ENCODE measurements at places on chromosomes 6 and 20.

- no peak for DNase-seq
Observed at GRCh38 chr6:108580646-108581045, 19.9 kb downstream of the FOXO3 start.

- DNase-seq, result no peak
Observed at GRCh38 chr6:16767765-16768476, 6.7 kb upstream of the ATXN1 start.

GRCh38 chr6:126107475-126108166 lies 121.3 kb downstream of the TRMT11 start:
- DNase-seq, result no peak

DNA sequence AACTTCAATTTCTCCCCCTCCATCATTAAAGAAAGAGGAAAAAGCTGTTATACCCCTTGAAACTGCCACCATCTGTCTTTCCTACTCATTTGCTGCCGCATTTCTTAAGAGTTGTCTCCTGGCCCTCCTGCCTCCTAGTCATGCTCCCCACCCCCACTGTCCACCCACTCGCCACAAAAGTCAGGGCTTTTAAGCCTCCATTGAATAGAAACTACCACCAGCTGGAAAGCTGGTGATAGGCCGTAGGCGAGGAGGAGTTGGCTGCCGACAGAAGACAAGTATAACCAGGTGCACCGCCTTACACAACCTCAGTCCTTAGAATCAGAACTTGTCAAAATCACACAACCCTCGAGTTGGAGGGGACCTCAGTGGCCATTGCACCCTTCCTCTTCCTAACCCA lies 67.6 kb downstream of the B3GAT2 start:
- DNase-seq, result no peak

GRCh38 chr6:92259171-92259570 lies 1160.2 kb downstream of the EPHA7 start:
- no peak for DNase-seq

- no peak for DNase-seq
Observed at GRCh38 chr20:9143926-9144325, 75.0 kb downstream of the PLCB4 start.

GRCh38 chr6:16277101-16277981 lies 39.0 kb downstream of the GMPR start:
- peak; percentile 25 for DNase-seq

GRCh38 chr20:41534842-41535241 lies 83.3 kb downstream of the CHD6 start:
- no peak for DNase-seq

- no peak for DNase-seq
Observed at GRCh38 chr6:64100702-64101303, 465.2 kb downstream of the PHF3 start.

DNA sequence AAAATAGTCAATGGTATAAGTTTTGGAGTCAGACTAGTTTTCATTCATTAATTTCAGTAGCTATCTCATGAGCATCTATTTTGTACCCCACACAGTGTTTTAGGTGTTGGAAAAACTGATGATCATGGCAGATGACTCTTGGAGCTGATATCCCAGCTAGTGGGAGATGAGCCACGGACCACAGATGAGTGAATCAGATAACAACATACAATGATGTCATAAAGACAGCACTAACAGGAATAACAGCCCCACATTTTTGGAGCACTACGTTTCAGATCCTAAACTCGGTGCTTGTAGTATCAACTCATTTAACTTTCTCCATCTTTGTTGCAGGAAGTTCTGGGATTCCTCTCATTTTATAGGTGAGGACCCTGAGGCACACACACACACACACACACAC lies 67.8 kb upstream of the EDN3 start:
- DNase-seq, result no peak

DNA sequence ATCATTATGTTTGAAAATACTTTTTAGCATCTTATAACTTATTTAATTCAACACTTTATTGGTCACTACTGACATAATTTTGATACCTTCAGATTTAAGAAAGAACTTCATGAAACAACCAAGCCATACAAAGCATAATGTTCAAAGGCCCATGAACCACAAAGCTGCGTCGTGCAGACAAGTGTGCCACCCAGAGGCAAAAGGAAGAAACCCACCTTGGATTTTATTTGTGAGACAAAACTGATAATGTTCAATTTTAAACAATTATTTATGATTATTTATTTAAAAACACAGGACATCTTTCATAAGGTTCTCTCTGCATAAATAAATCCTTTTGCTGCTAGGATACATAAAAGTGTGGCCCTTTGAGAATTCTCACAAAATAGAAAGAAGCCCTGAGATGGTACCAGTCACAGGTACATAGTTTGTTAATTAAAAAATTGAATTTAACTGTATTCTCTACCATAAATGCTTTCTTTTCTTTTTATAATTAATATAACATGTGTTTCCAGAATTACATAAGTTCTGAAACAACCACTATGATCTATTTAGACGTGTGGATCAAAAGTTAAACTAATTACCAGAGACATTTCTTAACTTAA lies 143.7 kb downstream of the RALGAPA2 start:
- DNase-seq, result peak; percentile 37

Data from stimulated activated CD4-positive, alpha-beta T cell treated with anti-CD3 and anti-CD28 coated beads, Interleukin-1b, Interleukin-23, amount 100 ng/mL, for 48 hours (primary cell).